Esophagus (tissue), 2 donors: ENCODE measurements at places on chromosomes 2 and 18. TPM values are rescaled to one million over a fixed set of nuclear protein-coding genes. Genes with fewer than 3 reads are reported as not detected.

The TRAPPC8 gene
- 20.9 TPM for polyA plus RNA-seq

The CRYGD gene
- not detected for polyA plus RNA-seq

The RGPD4 gene
- polyA plus RNA-seq = not detected

The PARD6G gene
- 15.9 TPM for polyA plus RNA-seq

The FKBP1B gene
- polyA plus RNA-seq = 7.6 TPM

The POU3F3 gene
- polyA plus RNA-seq = 0.08 TPM

The RGPD5 gene
- polyA plus RNA-seq = 8.5 TPM

The TMEM247 gene
- not detected for polyA plus RNA-seq

The NPAS2 gene
- polyA plus RNA-seq = 62.7 TPM

The ATP8B1 gene
- polyA plus RNA-seq = 12.9 TPM

The ACMSD gene
- not detected for polyA plus RNA-seq
